A549 treated with ZK216348 at 1 μM for 4 hours (cell line): ENCODE measurements at places on chromosomes 1 and 21. TPM values are rescaled to one million over a fixed set of nuclear protein-coding genes. Genes with fewer than 3 reads are reported as not detected.

Gene PAPPA2
- total RNA-seq = 0.01 TPM in 1 of 5 replicates, not detected in the others

Gene LEFTY1
- total RNA-seq = 0.49 to 0.76 TPM (median 0.55 TPM) in 5 replicates

Gene FCRL4
- total RNA-seq = not detected in 5 replicates

Gene C4BPA
- total RNA-seq = 0.33 to 0.86 TPM (median 0.78 TPM) in 5 replicates

Gene ITLN2
- 0.14 to 1.1 TPM (median 0.36 TPM) in 5 replicates for total RNA-seq

Gene ELAVL4
- total RNA-seq = 0.07 TPM in 1 of 5 replicates, not detected in the others

Gene TMED5
- total RNA-seq = 18.0 to 38.8 TPM (median 33.1 TPM) in 5 replicates

Gene OR14K1
- total RNA-seq = not detected in 5 replicates

Gene CACHD1
- 1.1 to 1.8 TPM (median 1.6 TPM) in 5 replicates for total RNA-seq
